ENCODE measurements at places on chromosomes 2 and 18. TPM values are rescaled to one million over a fixed set of nuclear protein-coding genes. Genes with fewer than 3 reads are reported as not detected.

GRCh38 chr2:155298001-155298400, 599.5 kb downstream of the KCNJ3 start:
- DNase-seq, result no peak

- DNase-seq, result no peak
Measured at GRCh38 chr2:216281316-216281715, 91.0 kb downstream of the MARCHF4 start.

- DNase-seq, result no peak
Measured at GRCh38 chr18:75083761-75084160, 125.2 kb downstream of the PTGR3 start.

DNA sequence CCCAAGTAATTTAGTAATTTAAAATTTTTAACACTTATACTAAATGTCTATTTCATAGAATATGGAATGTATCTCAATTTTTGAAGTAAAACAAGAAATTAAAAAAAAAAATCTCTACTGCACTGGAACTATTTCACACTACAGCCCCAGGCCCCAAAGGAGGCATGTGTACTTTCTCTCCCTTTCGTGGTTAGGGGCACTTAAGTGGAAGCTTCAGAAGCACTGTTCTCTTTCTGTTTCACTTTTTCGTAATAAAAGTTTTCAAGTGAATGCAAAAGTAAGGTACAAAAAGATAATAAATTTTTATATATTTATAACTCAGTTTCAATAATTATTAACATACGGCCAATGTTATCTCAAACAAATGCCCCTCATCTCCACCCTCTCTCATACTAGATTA, 123.8 kb upstream of the STON1 start:
- no peak for DNase-seq

- no peak for DNase-seq
Measured at GRCh38 chr2:186612555-186613440, 22.9 kb downstream of the ITGAV start.

DNA sequence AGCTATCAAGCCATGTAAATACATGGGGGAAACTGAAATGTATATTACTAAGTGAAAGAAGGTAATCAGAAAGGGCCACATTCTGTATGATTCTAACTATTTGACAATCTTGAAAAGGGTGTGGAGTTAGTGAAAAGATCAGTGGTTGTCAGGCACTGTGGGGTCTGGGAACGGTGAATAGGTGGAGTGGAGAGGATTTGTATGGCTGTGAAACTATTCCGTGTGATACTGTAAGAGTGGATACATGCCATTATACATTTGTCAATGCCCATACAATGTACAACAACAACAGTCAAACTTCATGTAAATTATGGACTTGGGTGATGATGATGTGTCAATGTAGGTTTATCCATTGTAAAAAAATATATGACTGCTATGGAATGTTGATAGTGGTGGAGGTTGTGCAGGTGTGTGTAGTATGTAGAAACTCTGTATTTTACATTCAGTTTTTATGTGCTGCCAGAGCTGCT, 1116.2 kb downstream of the SUCLG1 start:
- DNase-seq, result peak; percentile 20

DNA sequence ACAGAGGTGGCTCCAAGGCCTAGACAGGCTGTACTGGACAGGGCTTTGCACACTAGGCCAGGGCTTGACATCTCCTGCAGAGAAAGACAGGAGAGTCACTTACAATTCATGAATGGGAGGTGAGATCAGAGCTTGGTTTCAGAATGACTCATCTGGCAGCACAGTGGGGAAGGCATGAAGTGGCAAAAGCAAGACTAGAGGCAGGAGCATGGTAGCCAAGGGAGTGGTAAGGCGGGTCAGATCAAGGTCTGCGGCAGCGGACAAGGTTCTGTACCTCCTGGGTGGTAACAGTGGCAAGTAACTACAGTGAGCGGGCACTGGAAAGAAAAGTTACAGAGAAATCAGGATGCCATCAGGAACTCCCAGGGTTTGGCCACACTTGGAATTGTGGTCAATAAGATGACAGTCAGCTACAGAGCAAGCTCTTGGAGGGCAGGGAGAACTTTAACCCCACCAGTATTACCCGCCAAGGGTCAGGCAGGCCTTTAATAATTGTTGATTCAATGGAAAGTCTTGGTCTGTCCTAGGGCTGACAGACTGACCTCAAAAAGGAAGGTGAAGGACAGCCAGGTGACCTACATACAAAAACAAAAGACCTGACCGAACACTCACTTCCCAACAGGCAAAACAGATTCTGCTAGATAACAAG, 5.7 kb downstream of the MCFD2 start:
- no peak for DNase-seq

GRCh38 chr2:28394331-28394877, 1.7 kb downstream of the FOSL2 start:
- DNase-seq, result no peak

GRCh38 chr2:221263573-221263972, 308.5 kb downstream of the EPHA4 start:
- DNase-seq, result no peak

DNA sequence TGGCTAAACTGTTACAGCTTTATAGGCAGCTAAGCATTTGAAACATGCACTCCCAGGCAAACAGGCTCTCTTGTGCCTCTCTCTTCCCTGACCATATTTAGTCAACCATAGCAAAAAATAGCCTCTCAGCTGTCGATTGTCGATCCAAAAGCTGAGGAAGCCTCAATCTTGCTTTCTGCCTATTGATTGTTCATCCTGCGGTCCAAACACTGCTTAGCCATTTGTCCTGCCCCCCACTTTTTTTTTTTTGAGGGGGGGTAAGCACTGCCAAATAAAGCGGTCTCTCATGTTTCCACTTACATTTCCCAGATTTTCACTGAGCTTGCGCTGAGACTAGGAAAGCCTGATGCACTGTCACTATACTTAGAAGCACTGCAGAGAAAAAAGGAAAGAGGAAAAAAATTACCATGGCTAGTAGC, 90.8 kb downstream of the MIB1 start:
- peak; percentile 33 for DNase-seq

- no peak for DNase-seq
Measured at GRCh38 chr2:105746177-105747080, 1.7 kb downstream of the NCK2 start.

- DNase-seq, result no peak
Measured at GRCh38 chr18:21389283-21389682, 147.3 kb downstream of the GREB1L start.

DNA sequence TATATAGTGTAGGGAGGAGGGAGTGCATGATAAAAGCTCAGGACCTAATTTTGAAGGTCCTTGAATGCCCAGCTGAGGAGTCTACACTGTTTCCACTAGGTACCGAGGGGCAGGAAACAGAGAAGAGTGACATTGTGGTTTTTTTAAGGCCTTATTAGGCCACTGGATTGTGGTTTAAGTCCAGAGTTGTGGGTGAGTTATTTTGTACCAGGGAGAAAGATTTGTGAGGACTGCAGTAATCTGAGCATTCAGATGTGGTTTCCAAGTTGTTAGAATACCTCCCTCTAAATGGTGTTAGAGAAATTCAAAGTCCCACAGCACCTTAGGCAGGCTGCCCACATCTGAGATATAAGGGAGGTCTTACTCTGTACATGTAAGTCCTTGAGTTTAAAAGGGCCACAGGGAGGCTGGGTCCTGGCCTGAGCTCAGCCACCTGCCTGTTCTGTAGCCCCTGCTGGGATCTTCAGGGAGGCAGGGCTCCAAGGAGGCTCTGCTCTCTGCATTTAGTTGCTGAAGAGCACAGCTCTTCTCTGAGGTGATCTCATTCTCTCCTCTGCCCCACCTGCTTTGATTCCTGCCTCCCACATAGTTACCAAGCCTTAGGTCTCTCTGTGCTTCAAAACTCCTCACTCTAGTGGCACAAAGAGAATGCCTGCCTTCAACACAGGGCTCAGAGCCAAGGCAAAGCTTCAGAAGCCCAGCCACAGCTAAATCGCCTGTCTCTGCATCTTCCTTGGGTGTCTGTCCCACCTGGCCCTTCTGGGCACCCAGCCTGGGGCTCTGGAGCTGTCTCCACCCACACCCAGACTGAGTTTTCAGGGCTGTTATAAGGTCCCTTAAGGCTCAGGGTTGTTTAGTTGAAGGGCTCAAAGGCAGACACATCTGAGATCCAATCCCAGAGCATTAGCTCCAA, 88.1 kb downstream of the VSNL1 start:
- DNase-seq, result no peak

- no peak for DNase-seq
Measured at GRCh38 chr2:230161184-230161583, 58.6 kb downstream of the SP110 start.

DNA sequence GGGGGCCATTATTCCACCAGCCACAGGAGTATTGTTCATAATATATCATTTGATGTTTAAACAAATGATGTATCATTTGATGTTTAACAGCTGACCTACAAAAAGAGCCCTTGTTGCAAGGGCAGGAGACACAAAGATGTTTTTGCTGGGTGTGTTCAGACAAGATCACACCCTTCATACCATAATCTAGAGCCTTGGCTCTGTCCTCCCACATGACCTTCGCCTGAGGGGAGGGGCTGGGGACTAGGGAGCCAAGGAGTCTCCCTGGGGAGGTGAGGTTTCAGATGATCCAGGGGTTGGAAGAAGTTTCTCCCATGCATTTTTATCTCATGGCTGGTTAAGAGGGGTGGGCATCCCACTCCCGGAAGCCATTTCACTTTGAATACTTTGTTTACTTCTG, 33.5 kb downstream of the CDC42EP3 start:
- no peak for DNase-seq

DNA sequence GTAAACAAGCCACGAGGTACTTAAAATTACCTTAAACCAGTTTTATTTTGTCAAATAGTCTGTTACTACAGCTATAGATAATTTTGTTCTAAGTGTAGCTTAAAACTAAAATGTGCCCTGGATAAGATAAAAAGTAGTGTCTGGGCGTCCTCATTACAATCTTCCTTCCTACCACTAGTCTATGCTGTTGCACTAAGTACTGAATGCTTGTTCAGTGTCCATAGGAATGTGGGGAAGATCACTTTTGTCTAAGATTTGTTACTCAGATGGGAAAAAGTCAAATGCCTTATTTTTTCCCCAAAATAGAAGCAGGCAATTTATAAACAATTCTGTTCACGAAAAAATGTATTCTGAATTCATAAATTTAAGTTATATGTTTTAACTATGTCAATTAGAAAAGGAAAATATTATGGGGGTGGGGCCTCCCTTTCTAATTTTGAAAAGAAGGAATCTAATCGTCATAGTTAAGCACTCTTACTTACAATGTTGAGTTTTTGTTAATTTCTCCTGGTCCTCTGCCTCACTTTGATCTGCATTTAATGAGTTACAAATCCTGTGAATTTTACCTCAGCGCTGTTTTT, 140.4 kb upstream of the VRK2 start:
- peak; percentile 31 for DNase-seq

The MC4R gene
- total RNA-seq, result not detected

The ELOA2 gene
- total RNA-seq, result not detected
